Ovary (tissue), 10 donors: ENCODE measurements at places on chromosomes 4 and X. TPM values are rescaled to one million over a fixed set of nuclear protein-coding genes. Genes with fewer than 3 reads are reported as not detected.

The TLL1 gene
- total RNA-seq: 12.9 TPM

The PAGE1 gene
- not detected for total RNA-seq

The TMEM35A gene
- 2.0 TPM for total RNA-seq

The DDX53 gene
- total RNA-seq: not detected

The BTK gene
- 0.92 TPM for total RNA-seq

The AMBN gene
- not detected for total RNA-seq

- DNase-seq: no peak
Observed at GRCh38 chr4:151770154-151770553, 9.3 kb upstream of the GATB start.

DNA sequence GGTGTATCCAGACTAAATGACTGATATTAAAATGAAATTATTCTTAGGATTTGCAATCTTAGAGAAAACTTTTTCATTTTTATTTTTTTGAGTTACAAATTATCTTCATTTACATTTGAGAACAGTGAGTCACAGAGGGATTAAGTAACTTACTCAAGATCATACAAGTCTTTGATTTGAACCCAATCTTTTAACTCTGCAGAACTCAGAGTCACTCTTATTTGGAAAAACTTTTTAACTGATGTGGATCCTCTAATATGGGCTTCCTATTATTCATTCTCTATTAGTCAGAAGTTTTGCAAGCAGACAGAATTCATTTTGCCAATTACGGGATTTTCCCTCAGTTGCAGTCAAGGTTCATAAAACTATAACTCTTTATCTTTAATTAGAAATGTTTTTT lies 20.1 kb downstream of the HPRT1 start:
- no peak for DNase-seq

DNA sequence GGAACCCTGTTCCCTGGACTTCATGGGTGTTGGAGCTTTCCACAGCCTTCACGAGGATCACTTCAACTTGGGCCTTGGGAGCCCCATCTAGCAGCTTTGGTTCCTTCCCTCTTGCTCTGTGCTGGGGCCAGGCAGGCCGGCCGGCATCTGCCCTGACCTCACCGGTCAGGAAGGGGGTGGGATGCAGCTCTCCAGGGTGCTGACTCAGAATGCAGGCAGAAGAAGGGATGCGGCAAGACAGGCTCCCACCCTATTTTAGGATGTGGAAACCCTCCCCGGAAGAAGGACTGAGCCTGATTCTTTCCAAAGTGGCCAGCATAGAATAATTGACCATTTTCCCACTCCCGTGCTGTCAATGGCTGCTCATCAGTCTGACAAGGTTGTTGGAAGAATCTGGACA lies 47.1 kb downstream of the FHDC1 start:
- DNase-seq: no peak

DNA sequence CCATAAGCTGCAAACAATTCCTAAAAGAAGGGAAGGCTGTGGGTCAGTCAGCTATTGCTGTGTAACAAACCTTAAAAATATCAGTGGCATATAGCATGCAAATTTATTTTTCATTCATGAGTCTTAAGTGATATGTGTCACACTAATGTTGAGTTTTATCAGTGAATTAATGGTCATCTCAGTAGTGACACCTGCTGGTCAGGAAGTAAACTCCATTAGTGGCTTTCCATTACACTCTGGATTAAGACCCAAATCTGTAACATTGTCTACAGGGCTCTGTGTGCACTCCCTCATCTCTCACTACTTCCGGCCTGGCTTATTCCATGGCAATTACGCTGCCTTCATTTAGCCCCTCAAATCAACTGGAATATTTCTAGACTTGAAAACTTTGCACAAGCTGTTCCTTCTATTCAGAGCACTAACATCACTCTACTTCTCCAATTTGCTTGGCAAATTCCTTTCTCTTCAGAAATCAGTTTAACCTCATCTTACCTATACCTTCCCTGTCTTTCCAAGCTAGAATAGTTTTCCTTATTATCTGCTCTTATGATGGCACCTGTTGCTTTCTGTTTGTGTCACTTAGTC lies 217.3 kb upstream of the TAPT1 start:
- DNase-seq: no peak
